ENCODE measurements at places on chromosomes 11 and 22. TPM values are rescaled to one million over a fixed set of nuclear protein-coding genes. Genes with fewer than 3 reads are reported as not detected.
A peak's percentile ranks its signal among the peaks of the same experiment; 100 is the strongest.

DNA sequence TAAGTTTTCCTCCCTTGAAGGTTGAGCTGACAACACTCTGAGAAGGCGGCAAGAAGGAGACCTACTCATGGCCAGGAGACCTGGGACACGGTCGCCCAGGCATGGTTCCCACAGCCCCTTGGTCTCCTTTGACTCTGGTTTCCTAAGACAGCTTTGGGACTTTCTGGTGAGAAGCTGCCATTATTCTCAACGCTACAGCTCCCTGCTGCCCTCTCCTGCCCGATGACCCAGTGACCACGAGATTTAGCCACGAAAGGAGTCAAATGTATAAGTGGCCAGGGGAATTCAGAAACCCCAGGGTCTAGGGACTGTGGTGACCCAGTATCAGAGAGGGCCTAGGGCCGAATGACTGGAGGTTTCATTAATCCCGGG, 699 bp upstream of the SDF2L1 start:
- peaks cover 2% of the 10 kb centered on the region for H3K4me1 ChIP-seq
- H3K27me3 ChIP-seq: no peaks in the 10 kb centered on the region
- no peak overlapping the region for H3K4me3 ChIP-seq
- H3K36me3 ChIP-seq: peaks cover 8% of the 10 kb centered on the region

CASP4 gene
- 154 TPM for total RNA-seq

- no peaks in the 10 kb centered on the region for H3K4me1 ChIP-seq
- H3K27me3 ChIP-seq: no peaks in the 10 kb centered on the region
- no peak overlapping the region for H3K27ac ChIP-seq
- DNase-seq: no peak
- peaks cover 4% of the 10 kb centered on the region for H3K36me3 ChIP-seq
Measured at GRCh38 chr11:75982309-75982708, 167.3 kb downstream of the UVRAG start.

SLC43A3 gene
- 148 TPM for total RNA-seq

DNAJB7 gene
- total RNA-seq: not detected

P2RX6 gene
- 2.2 TPM for total RNA-seq

DNA sequence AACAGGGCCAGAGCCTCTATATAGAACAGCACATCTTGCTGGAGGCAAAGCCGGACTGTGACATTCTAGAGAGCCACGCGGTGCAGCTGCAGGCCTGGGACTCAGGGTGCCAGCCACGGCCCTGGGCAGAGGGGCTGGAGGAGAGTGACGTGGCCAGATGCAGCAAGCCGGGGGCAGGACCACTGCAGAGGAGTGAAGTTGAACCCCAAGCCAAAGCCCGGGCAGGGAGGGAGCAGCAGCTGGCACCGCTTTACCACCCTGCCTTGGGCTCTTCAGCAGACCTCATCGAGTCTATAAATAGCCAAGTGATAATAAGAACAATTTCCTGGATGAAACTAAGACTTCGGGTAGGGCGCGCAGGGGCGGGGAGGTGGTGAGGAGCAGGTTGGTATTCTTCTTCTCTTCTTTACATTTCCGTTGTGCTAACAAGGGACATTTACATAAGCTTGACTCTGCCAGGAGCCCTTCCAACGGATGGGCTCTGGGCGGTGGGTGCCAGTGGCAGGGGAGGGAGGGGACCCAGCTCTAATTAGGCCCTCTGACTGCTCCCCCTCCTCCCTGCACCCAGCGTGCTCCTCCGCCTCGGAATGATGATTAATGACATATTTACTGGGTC, 110.2 kb downstream of the ST3GAL4 start:
- H3K27me3 ChIP-seq: no peaks in the 10 kb centered on the region
- H3K4me1 ChIP-seq: peaks cover 8% of the 10 kb centered on the region
- no peak overlapping the region for H3K27ac ChIP-seq
- no peak overlapping the region for H3K4me3 ChIP-seq
- no peaks in the 10 kb centered on the region for H3K36me3 ChIP-seq

C11orf86 gene
- total RNA-seq: not detected

- H3K27ac ChIP-seq: no peak overlapping the region
- no peaks in the 10 kb centered on the region for H3K4me1 ChIP-seq
- no peaks in the 10 kb centered on the region for H3K36me3 ChIP-seq
- no peak overlapping the region for H3K4me3 ChIP-seq
- no peak for DNase-seq
Measured at GRCh38 chr11:76723548-76723947, 53.0 kb upstream of the LRRC32 start.

FGF19 gene
- not detected for total RNA-seq

MRGPRX3 gene
- 0.12 TPM for total RNA-seq

DNA sequence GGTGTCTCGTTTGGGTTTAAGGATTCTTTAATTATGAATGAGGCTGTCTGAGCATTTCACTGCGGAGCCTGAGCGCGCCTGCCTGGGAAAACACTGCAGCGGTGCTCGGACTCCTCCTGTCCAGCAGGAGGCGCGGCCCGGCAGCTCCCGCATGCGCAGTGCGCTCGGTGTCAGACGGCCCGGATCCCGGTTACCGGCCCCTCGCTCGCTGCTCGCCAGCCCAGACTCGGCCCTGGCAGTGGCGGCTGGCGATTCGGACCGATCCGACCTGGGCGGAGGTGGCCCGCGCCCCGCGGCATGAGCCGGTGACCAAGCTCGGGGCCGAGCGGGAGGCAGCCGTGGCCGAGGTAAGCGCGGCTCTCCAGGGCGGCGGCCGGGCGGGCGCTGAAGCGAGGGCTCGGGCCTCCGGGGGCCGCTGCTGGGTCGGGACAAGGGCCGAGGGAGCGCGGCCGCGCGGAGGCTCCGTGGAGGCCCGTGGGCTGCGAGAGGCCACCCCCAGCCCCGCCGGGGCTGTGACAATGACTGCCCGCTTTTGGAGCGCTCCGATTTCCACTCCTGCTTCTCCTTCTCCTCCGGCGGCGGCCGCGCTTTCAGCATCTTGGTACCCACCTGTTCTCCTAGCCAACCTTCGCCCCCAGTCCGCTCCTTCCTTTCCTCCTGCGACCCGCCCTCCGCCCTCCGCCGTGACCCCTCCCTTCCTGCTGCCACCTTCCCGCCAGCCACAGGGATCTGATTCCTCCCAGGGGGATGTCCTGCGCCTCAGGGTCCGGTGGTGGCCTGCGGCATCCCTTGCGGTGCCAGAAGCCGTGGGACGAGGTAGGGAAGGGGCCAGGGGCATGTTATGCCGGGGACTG, at the start of gene EXT2:
TSS of gene EXT2 (plus strand) at position 173 of the 854 bp plus-strand sequence. CDS start 12,035 bp downstream, outside the sequence.
- peak; percentile 89 for DNase-seq
- peak within 1 kb of the TSS; percentile 69 for H3K27ac ChIP-seq
- no peaks in the 10 kb centered on the region for H3K27me3 ChIP-seq
- H3K4me1 ChIP-seq: no peaks in the 10 kb centered on the region
- no peaks in the 10 kb centered on the region for H3K36me3 ChIP-seq

GRCh38 chr11:119585043-119585781, 143.8 kb downstream of the NECTIN1 start:
- H3K27ac ChIP-seq: no peak overlapping the region
- no peak overlapping the region for H3K4me3 ChIP-seq
- H3K4me1 ChIP-seq: no peaks in the 10 kb centered on the region
- H3K36me3 ChIP-seq: no peaks in the 10 kb centered on the region

GNG3 gene
- total RNA-seq: not detected

DNA sequence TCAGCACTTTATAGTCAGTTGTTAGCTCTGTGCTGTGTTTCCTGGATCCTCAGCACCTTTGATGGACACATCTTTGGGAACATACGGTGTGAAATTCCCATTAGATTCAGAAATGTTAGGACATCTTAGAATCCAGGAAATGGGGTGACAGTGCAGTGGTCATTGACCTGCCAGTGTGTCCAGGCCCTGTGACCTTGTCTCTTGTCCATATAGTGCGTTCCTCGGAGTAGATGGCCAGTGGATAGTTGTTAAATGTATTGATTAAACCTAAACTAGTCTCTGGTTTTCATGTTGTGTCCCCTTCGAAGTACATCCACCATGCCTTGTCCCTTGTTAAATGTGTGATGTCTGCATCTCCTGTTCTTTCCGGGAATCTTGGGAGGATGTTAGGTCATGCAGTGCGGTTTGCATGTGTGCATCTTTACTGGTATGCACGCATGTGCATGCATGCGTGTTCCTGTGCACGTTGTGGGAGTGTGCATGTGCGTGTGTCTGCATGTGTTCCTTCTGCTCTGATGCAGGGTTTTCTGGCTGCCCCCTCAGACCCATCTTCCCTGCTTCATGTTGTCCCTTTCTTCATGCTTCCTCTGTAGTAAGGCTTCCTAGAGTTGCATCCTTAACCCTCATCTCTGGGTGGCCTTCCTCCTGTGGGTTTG, 4.0 kb downstream of the DGCR8 start:
- no peak overlapping the region for H3K27ac ChIP-seq
- peaks cover 17% of the 10 kb centered on the region for H3K4me1 ChIP-seq
- H3K4me3 ChIP-seq: no peak overlapping the region
- H3K36me3 ChIP-seq: peaks cover 22% of the 10 kb centered on the region

DNA sequence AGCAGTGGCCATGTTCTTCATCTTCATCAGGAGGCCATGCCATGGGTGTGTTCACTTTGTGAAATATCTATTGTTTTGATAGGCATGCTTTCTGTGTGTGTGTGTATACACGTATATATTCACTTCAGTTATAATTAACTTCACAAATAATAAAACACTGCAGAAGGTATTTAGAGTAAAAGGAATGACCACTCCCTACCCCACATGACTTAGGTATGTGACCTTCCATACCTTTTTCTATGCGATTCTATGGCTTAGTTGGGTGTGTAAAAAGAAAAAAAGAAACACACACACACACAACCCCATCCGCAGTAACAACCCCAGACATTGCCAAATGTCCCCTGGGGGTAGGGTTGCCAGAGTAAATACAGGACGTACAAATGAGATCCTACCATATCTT, 72.0 kb downstream of the CYTH4 start:
- H3K27ac ChIP-seq: no peak overlapping the region
- no peak overlapping the region for H3K4me3 ChIP-seq
- no peaks in the 10 kb centered on the region for H3K4me1 ChIP-seq
- H3K36me3 ChIP-seq: no peaks in the 10 kb centered on the region
- no peak for DNase-seq

DNA sequence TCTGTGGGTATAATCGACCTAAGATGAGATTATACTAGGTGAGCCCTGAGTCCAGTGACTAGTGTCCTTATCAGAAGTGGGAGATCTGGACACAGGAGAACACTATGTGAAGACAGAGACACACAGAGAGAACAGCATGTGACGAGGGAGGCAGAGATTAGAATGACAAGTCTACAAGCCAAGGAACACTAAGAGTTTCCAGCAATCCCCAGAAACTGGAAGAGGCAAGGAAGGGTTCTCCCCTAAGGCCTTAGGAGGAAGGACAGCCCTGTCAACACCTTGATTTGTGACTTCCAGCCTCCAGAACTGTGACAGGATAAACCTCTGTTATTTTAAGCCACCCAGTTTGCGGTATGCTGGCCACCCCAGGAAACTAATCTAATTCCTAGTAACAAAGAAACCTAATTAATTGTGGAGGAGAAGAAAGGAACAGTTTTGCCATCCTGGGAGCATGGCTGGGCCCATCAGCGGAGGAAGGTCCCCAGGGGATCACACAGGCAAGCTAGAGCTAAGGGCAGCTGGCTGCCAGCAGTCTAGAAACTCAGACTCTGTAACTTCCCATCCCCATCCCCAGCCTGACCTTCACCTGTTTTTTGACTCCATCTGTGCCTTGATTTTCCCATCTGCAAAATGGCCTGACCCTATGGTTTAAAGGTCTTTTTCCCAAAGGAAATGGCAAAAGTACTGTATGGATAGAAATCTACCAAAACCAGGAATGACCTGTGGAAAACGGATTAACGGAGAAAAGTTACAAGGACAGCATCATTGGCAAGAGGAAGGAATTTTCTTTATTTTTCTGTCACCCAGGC, 10.3 kb upstream of the THOC5 start:
- no peak for DNase-seq
- no peak overlapping the region for H3K4me3 ChIP-seq
- H3K36me3 ChIP-seq: peaks cover 36% of the 10 kb centered on the region
- no peaks in the 10 kb centered on the region for H3K27me3 ChIP-seq

DNA sequence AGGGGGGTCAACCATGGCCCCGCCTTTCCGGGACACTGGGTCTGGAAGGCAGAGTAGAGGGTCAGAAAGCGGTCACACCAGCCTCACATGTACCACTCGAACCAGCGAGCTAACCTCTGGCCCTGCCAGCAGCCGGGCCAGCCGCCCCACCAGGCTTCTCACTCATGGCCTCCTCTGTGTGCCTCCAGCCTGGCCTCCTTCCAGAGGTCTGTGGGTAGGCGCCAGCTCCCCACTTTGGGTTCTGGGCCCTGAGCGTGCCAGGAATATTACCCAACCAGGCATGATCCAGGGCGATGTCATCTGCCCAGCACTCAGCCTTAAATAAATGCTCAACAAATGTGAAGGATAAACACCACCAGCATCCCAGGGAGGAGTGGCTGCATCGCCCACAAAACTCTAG, 5.8 kb downstream of the SCUBE1 start:
- peaks cover 23% of the 10 kb centered on the region for H3K27me3 ChIP-seq
- H3K27ac ChIP-seq: no peak overlapping the region
- H3K4me1 ChIP-seq: no peaks in the 10 kb centered on the region
- no peak for DNase-seq
- no peaks in the 10 kb centered on the region for H3K36me3 ChIP-seq
- no peak overlapping the region for H3K4me3 ChIP-seq

- H3K27ac ChIP-seq: no peak overlapping the region
- no peaks in the 10 kb centered on the region for H3K27me3 ChIP-seq
- no peak for DNase-seq
- H3K36me3 ChIP-seq: no peaks in the 10 kb centered on the region
- no peaks in the 10 kb centered on the region for H3K4me1 ChIP-seq
- no peak overlapping the region for H3K4me3 ChIP-seq
Measured at GRCh38 chr11:1746956-1747752, 3.2 kb downstream of the IFITM10 start.

DNA sequence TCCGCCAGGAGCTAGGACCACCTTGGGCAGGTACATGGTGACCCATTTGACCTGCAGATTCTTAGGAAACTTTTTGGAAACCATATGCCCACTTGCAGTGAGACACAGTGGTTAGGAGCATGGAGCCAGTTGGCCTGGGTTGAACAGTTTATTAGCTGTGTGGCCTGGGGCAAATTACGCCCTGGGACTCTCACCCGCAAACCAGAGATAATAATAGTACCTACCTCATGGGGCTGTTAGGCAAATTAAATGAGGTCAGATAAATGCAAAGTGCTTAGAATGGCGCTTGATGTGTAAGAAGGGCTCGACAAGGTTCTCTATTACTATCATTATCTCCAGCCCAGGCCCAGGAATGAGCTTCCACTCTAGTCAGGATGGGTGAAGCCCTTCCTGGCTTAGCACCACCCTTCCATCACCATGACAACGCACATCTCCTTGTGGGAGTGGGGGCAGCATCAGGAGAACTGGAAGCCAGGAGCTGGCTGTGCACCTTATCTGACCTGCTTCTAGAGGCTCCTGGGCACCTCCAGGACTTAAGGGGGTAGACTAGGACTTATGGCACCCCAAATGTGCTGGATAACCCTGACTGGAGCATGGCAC, 5.1 kb downstream of the SYT12 start:
- peaks cover 6% of the 10 kb centered on the region for H3K27me3 ChIP-seq
- no peaks in the 10 kb centered on the region for H3K4me1 ChIP-seq
- no peak for DNase-seq
- H3K36me3 ChIP-seq: no peaks in the 10 kb centered on the region
- no peak overlapping the region for H3K27ac ChIP-seq
- no peak overlapping the region for H3K4me3 ChIP-seq

GRCh38 chr11:79274636-79275331, 166.0 kb downstream of the TENM4 start:
- H3K4me1 ChIP-seq: no peaks in the 10 kb centered on the region
- H3K27me3 ChIP-seq: no peaks in the 10 kb centered on the region
- peak; percentile 65 for DNase-seq
- H3K36me3 ChIP-seq: no peaks in the 10 kb centered on the region
- H3K27ac ChIP-seq: no peak overlapping the region

OR52E8 gene
- 0.18 TPM for total RNA-seq

GRCh38 chr11:129946256-129946655, 50.9 kb upstream of the NFRKB start:
- no peak overlapping the region for H3K27ac ChIP-seq
- no peak overlapping the region for H3K4me3 ChIP-seq
- no peaks in the 10 kb centered on the region for H3K27me3 ChIP-seq
- peaks cover 17% of the 10 kb centered on the region for H3K36me3 ChIP-seq
- DNase-seq: no peak
